Gastroesophageal sphincter (tissue), 4 donors: ENCODE measurements at places on chromosomes 12 and 14.

- ATAC-seq, result peak; percentile 93
These were observed at the start of gene NT5DC3 for GRCh38 chr12:103840876-103841689. Gene NT5DC3, minus strand, starts transcription at chr12:103841234. Its CDS starts 78 bp downstream, at chr12:103841156.

DNA sequence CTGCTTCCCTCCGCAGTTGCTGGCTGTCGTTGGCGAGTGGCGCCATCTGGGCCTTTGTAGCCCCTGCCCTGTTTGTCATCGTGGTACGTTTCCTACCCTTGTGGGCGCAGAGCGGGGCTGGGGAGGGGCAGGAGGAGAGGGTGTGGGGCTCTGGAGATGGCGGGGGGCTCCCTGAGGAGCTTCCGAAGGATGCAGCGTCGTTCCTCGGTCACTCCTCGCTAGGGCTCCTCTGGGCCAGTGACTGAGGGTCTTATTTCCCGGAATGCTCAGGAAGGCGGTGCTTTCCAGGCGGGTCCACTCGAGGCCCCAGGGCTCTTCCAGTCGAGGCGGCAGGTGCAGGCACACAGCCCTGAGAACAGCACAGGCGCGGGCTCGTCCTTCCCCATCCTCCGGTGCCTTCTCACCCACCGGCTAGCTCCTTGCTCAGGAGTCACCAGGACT is 167.1 kb downstream of the ADGRD1 start:
- ATAC-seq, result no peak

DNA sequence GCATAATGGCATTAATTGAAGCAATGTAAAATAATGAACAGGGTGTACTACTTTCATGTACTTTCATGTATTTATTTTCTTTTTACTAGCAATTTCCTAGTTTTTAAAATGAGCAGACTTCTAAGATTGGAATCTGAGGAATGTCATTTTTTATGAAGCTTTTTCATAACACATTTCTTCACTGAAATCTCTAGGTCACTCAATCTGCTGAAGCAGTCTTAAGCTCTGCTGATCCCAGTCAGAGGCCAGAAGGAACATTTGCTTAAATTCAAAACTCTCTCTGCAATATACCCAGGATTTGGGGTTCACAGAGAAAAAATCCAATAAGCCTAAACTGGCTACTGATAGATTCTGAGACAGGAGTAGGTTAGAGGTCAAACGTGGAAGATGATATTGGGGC is 73.6 kb upstream of the CNTN1 start:
- no peak for ATAC-seq

DNA sequence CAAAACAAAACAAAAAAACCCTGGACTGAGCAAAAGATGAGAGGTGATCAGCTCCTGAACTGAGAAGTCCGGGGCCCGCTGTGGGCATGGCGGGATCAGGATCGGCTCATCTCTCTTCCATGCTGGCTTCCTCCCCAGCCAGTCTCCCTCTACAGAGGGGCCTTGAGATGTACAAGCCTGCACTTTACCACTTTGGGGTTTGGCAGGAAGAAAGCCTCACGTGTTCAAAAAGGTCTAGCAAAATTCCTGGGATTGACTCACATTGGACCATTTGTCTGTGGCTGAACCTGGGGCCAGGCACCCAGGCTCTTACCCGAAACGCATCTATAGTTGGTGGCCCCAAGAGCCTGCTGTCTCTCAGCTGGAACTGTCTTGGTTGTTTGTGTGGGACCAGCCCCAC is 89.0 kb downstream of the SLC24A4 start:
- ATAC-seq, result no peak

DNA sequence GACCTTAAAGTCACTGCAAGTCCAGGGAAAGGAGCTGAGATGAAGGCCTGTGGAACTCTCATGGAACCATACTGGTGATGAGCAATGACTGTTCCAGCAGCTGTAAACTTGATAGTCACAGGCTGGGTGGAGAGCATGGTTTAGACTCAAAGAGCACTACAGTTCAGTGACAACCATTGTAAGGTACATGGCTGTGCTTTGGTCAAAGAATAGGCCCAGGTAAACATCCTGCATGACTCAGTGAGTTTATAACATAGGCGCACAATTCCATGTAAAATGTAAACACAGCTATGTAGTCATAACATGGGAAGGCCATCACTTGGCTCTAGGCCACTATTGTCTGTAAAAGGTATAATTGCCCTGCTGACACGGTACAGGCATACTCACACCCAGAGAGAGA is 119.3 kb upstream of the FSCB start:
- ATAC-seq, result no peak

DNA sequence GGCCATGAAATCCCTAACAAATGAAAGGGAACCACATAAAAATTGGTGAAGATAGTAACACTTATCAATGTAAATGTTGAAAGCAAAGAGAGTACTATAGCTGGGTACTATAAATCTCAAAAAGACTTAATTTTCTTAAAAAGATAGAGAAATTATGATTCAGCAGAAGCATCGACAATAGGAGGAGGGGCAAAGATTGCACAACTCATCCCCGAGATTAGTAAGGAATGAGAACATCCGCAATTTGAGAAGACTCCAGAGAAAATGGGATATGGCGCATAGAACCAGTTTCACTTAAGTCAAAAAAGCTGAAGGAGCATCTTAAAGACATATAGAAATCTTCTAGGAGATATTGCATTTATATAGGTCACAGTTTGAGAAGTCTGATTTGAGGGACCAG is 220.2 kb upstream of the SLC16A7 start:
- ATAC-seq, result no peak

- no peak for ATAC-seq
These were observed 220.6 kb upstream of the OR4E1 start for GRCh38 chr14:21894003-21894897.

DNA sequence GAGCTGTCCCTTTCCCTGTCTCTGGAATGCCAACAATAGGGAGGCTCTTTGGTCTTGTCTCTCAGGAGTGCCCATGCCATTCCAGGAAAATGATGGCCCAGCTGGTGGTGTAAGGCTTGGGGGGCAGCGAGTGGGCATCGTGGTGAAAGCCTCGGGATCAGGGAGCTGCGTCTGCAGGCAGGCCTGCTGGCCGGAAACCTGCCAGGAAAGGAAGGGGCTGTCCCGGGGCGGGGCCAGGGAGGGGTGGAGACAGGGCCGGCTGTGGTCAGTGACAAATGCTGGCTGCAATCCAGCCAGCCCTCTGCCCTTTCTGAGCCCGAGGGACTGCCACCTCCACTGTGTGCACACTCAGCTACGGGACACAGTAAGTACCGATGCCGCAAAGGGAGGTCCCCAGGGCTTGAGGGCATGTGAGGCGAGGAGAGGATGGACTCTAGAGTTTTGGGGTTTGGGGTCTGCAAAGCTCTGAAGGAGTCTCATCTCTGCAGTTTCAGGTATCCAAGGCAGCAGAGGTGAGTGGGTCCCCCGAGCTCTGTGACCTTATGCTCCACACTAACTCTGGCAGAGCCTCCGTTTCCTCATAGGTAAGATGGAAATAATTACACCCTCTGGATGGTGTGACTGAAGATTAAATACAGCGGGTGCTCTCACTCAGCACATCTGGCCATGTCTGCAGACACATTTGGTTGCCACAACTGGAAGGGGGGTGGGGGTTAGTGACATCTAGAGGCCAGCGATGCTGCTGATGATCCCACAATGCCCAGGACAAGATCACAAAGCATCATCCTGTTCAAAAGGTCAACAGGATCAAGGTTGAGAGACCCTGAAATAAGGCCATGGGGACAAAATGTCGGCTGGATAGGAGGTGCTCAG is at the start of gene SERPINA5:
Gene SERPINA5, plus strand, starts transcription at position 300 of the 873 bp plus-strand sequence. CDS start 5,937 bp downstream, outside the sequence.
- ATAC-seq, result peak; percentile 54

- no peak for ATAC-seq
These were observed 4.0 kb downstream of the KTN1 start for GRCh38 chr14:55583942-55584468.

GRCh38 chr12:18148961-18149360 is 59.0 kb upstream of the RERGL start:
- ATAC-seq, result no peak

DNA sequence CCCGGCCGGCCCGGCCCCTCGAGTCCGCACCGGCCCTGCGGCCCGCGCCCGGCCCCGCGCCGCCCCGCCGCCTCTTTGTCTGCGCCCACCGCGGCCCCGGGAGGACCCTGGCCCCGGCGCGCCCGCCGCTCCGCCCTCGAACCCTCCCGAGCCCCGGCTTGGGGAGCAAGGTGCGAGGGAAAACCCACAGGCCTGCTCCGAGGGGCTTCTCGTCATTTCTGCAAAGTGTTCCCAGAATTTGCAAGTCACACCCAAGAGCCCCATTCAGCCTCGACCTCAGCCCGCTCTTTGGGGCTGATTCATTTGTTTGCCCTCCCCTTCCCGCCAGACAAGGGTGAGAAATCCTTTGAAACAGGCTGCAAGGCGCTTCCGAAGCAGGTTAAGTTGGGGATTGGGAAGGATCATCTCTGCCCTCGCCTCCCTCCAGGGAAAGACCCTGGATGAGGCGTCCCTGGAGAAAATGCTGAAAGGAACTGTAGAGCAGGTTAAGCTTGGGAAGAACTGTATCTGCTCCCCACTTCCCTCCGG is 325 bp upstream of the CLIP1 start:
- ATAC-seq, result peak; percentile 17
